NCI-H446 (cell line): ENCODE measurements at places on chromosomes 2 and 18.

DNA sequence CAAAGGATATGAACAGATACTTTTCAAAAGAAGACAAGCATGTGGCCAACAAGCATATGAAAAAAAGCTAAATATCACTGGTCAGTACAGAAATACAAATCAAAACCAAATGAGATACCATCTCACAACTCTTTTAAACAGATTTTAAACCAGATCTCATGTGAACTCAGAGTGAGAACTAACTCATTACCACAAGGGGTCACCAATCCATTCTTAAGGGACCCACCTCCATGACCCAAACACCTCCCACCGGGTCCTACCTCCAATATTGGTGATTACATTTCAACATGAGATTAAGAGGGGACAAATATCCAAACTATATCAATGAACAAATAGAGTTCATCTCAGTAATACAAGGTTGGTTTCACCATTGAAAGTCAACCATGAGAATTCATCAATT lies 319.8 kb upstream of the GULP1 start:
- no peak for DNase-seq

GRCh38 chr2:241391892-241392665 lies 36.0 kb downstream of the FARP2 start:
- DNase-seq: peak; percentile 4

- no peak for DNase-seq
Observed at GRCh38 chr2:2795438-2796091, 464.5 kb upstream of the MYT1L start.

DNA sequence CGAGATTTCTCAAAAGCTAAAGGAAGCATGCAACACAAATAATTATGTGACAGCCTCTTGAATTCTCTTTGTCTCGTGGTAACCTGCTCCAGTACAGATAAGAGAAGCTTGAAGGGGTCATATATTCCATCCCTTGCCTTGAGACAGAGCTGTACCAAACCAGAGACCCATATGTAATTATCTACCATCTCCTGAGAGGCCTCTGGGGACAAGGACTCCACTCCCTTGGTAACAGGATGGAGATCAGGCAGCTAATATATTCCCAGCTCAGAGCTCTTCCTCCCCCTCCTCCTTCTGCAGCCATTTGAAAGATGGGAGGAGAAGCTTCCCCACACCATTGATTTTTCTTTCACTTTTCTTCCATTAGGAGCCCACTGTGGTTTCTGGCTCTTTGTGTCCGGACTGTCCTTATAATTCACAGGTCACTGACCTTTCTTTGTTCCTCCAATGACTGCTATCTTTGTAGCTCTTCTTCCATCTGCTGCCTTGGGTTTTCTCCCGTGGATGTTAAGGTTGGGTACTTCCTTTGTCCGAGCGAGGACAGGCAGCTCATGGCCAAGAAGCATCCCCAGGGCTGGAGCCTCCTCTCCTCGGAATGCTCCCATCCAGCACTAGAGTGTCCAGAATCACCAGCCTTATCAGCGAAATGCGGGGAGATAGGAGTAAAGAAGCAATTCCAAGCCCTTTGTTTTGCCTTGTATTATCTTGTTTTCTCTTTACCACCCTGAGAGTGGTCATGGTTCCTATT lies 72.6 kb upstream of the STPG4 start:
- no peak for DNase-seq

DNA sequence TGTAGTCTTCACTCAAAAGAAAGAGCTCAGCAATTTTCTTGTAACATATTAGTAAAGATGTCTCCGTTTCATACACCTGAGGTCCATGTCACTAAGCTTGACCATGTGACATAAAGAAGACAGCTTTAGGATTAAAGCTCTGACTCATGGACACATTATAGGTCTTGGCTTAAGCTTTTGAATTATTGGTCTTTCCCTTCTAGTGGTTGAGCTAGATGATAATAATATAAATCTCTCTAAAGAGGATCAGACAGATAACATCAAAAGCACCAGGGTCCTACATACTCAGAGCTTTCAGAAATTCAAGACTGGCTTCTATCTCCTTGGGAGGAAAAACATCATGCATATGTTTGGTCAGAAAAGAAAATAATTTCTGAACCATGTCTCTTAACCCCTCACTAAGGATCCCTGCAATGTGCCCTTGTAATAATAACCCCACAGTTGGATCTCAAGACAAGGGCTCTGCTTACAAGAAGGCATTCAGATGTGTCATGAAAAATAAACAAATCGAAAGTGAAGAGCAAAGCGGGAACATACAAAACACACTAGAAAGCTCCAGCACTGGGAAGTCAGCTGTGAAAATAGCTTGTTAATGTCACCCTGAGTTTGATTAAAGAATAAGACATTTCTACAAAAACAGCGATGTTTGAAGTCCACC lies 174.5 kb downstream of the PID1 start:
- DNase-seq: no peak

- DNase-seq: no peak
Observed at GRCh38 chr2:102245266-102246151, 58.7 kb downstream of the IL1RL2 start.

DNA sequence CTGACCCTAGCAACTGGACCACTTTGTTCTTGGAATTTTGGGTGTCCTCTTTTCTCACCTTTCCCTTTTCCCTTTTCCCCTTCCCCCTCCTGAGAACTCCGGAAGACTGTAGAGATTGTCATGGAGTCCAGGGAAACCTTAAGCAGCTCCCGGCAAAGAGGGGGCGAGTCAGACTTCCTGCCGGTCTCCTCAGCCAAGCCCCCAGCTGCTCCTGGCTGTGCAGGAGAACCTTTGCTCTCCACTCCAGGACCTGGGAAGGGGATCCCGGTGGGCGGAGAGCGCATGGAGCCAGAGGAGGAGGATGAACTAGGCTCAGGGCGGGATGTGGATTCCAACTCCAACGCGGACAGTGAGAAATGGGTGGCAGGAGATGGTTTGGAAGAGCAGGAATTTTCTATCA lies 20.5 kb downstream of the SETBP1 start:
- DNase-seq: no peak

- DNase-seq: peak; percentile 44
Observed at GRCh38 chr2:217943446-217944321, 59.1 kb downstream of the TNS1 start.

DNA sequence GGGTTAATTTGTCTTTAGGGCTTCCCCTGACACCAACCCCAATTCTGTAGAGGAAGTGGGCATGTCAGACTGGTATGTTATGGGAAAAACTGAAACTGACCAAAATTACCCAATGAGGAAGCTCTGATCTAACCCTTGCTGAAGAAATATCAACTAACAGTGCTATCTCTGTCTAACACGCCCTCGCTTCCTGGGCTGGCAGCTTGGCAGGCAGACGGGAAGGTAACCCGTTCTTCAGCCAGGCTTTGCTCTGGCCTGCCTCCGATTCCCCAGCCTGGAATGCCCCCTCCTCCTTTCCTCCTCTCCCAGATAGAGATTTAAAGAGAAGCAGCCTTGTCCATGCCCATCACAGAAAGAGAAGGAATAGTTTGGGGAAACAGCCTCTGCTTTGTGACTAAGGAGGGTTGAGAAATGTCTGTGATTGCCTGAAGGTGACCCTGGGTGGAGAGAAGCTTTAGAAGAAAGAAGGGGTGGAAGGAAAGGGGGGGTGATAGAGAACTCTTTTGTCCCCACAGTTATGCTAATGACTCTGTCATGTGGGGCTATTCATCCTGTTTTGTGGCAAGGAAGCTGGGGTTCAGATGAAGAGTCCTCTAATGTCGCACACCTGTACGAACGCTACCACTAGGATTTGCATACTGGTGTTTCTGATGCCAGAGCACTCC lies 15.4 kb downstream of the HK2 start:
- DNase-seq: no peak

DNA sequence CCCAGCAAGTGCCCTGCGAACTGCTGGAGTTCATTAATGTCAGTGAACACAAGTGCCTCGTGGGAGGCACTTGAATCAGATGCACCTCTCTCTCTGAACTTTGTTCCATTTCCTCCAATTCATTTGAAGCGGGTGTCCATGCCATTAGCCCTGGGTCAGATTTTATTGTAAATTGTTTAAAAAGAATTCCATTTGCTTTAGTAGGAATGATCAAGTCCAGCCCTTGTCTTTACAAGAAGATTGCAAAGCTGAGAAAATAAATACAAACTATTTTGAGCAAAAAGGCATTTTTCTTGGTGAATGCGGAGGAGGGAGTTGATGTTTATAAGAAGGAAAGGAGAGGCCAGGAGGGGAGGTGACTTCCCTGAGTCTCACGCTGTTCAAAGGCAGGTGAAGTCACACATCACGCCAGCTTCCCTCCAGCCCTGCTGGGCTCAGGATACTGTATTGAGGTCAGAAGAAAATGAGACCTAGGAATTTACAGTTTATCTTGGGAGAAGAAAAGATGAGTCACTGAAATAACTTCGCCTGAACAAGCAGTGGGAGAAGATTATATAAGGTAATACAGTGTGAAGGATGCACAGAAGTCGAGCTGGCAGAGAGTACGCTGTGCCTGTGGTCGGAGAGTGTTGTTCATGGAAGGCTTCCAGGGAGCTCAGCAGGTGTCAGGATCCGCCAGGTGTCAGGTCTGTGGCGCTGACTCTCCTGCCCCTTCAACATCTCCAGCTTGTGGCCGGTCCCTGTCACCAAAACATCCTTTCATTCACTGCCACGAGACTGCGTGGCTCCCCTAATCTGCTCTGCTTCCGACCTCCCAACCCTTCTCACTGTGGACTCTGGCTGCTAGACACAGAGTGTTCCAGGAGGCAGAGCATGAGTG lies 36.5 kb downstream of the EFR3B start:
- DNase-seq: no peak

DNA sequence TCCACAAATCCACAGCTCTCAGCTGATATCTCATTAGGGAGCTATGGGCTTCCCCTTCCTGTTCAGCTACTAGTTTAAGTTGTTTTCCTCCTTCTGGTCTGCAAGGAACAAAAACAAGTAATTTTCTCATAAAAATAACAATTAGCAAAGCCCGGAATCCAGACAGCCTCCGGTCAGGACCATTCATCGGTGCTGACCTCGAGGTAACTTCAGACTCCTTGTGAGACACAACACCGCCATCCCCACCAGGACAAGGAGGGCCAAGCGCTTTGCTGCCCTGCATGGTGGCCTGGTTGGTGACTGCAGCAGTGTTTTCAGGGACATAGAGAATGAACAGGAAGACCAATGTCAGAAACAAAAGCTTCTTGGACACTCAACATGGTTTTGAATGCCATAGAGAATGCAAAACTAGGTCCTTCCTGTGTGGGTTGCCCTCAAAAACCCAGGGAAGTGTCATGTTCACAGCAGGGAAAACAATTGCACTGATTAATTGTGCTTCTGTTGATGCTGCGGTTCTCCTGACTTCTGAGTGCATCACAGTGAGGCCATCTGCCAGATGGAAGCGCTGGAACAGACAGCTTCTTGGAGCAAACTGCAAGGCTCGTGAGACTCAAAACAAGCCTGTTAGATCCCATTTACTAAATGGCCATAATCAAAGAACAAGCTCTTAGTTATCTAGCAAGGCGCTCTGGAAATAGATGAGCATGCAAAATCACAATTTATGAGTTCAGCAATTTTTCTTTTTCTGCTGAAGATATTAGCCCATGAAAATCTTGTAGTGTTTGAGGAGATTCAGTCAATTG lies 77.1 kb downstream of the HS1BP3 start:
- peak; percentile 77 for DNase-seq

GRCh38 chr18:29250259-29250658 lies 1073.3 kb upstream of the CDH2 start:
- no peak for DNase-seq

DNA sequence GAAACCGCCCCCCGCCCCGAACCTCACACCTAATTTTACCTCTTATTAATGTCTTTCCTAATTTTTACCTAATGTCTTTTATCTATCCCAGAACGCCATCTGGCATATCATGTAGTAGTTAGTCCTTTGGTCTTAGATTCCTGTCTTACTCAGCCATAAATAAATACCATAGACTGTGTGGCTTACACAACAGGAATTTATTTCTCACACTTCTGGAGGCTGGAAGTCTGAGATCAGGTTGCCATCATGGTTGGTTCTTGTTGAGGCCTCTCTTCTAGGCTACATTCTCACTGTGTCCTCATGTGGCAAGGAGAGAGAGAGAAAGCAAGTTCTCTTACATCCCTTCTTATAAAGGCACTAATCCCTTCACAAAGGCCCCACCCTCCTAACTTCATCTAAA lies 46.8 kb downstream of the RHBDD1 start:
- DNase-seq: no peak

- DNase-seq: no peak
Observed at GRCh38 chr2:68878071-68878711, 7.0 kb upstream of the BMP10 start.

DNA sequence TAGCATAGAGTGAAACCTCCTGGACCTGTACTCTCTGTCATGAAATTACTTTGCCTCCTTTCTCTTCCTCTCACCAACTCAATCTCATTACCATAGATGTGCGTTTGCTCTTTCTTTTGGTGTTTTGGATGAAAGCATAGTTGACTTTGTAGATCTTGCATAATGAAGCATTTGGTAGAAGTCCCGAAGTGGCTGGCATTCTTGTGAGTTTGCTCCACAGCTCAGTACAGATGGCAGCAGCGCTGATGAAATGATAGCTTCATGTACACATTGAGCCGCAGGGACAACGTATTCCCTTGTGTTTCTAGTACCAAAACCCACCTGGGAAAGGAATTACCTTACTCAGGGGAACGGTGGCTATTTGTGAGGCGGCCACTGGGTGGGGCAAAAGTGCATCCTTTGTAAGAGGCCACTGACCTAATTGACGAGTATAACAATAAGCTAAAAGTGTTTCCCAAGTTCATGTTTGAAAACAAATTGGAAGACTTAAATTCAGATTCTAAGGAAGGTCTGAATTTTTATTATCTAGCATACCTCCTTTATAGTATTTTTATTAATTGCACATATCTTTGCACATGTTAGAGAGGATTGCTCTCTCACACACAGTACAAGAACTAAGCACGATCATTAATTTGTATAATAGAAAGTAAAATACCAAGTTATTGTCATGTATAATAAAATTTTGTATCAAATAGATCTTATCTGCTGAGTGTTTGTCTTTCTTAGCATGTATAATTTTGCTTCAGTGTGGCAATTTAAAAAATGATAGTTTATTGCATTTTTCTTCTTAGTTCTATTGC lies 25.4 kb upstream of the CDH7 start:
- peak; percentile 55 for DNase-seq

GRCh38 chr2:68765739-68766375 lies 31.2 kb downstream of the ARHGAP25 start:
- DNase-seq: no peak

DNA sequence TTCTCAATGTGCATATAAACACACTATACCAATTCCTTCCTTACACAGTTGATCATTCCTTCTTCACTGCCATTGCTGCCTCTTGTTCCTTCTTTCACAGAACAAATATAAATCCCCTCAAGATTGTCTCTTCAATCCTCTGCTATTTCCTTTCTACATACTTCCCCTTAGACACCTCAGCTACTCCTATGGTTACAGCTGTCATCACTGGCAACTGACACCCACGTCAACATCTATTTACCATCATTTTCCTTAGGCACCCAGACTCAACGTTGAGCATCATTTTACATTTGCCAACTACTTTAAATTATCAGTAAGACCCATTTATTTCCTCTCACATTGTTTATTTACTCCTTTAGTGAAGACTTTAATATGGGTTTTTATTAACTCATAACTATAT lies 488.8 kb upstream of the FSHR start:
- DNase-seq: no peak

- no peak for DNase-seq
Observed at GRCh38 chr2:15238028-15238427, 323.1 kb downstream of the NBAS start.
